ENCODE measurements at places on chromosomes 6 and 20.

DNA sequence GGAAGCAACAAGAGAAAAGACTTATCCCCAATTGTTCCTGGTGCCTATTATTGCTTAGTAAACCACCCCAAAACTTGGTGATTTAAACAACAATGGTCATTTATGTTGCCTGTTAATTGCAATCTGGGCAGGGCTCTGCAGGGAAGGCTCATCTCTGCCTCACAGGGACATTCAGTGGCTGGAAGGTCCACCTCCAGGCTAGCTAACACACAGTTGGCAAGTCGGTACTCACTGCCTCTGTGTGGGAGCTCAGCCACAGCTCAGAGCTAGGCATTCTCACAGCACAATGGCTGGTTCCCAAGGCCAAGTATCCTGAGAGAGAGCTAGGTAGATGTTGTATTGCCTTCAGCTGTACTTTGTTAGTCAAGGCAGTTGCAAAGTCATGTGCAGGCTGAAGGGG lies 18.5 kb upstream of the GMDS start:
- no peak for DNase-seq

- no peak for DNase-seq
Measured at GRCh38 chr6:118186672-118187567, 279.9 kb downstream of the SLC35F1 start.

DNA sequence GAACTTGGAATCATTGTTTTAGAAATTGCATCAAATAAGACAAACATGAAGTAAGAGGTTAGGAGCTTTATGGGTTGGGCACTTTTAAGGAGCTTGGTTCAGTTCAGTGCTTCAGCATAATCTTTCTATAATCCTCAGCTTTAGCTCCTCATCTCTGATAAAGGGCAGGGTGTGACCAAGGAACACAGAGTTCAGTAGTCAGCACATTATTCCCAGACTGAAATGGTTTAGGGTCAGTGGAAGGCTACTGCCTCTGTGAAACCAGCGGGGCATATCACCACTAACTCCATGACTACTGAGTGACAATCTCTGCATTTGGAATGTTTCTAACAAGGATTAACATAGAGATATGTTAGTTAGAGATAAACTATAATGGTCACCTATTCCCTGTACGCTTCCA lies 36.9 kb downstream of the CRYBG1 start:
- no peak for DNase-seq

- DNase-seq, result no peak
Measured at GRCh38 chr6:78771586-78771985, 95.8 kb upstream of the IRAK1BP1 start.

DNA sequence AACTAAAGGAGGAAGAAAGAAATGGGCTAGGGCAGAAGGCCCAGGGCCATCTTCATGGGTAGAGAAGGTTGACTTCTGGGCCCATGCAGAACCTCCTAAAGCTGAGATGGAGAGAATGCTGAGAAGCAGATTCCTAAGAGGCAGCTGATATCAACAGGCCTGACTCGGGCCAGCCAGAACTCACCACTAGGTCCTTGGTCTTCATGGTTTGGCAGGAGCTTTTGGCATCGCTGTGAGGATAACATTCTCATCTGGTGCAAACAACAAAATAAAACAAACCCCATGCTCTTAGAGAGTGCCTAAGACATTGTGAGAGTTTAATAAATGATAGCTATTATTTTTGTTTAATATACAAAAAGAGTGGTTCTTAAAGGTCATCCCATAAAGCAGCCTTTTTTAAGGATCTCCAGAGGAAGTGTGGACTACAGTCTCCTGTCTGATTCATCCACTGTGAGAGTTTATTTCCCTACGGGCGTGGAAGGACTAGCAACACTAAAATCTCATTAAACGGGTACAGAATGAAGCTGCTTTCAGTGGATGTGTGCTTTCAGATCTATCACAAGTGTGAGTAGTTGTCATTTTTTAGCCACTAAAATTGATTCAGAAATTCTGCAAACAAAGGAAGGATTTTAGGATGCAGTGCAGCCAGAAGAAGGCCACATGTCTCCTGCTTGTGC lies 160.0 kb downstream of the PLCB4 start:
- no peak for DNase-seq

DNA sequence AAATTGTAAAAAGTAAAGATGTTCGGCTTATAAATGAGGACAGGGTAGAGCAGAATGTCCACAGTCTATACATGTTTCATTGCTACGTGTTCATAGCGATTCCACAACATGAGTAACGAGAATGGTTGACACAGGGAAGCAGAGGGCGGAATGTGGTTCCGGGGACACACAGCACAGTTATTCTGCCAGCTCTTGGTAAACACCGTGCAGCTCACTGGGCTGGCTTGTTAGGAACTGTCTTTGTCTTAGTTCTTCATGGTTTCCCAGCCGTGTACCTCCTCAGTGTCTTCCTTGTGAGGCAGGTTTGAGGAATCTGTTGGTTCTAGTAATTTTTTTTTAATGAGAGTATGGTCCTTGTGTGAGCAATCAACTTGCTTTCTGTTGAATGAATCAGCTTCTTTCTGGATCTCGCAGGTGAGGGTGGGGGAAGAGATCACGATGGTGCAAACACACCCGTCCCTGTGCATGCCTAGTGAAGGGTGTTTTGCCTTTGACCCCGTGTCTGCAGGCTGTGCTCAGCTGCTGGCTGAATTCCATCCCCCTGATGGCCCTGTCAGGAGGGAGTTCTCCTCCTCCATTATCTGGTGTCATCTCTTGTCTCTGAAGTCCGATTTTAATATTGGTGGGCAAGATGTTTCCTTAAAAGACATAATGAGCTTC lies 168.2 kb downstream of the SMOC2 start:
- no peak for DNase-seq

- no peak for DNase-seq
Measured at GRCh38 chr6:154721460-154721859, 11.8 kb upstream of the SCAF8 start.

DNA sequence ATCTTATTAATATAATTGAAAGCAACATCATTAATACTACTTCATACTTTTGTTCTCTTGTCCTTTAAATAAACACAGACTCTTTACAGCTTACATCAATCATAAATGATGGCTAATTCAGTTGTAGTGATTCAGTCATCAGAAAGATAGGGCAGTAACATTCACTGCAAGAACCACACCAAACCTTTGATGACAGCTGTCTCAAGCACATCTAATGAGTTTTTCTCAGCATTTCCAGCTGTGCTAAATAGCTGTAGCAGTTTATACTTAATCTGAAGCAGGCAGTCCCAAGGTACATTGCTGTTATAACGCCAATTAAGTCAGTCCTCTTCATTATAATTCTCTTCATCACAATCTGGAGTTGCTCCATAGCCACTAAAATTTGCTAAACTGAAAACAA lies 45.7 kb downstream of the PREP start:
- no peak for DNase-seq

GRCh38 chr20:10524034-10524476 lies 89.0 kb downstream of the SLX4IP start:
- DNase-seq, result no peak

DNA sequence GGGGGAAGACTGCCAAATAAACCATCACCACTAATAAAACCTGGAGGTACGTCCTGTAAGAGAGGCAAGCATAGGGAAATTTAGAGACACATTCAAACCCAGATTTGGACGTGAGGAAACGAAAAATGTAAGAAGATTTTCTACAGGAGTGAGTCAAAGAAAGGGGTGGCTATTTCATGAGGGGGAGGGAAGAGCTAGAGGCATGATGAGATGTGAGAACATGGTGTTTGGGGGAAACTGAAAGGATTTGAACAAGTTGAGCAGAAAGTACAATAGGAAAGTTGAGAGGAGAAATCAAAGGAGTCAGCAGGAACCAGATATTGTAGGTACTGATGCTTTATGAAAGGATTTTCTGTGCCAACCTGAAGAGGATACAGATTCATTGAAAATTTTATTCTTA lies 179.1 kb upstream of the HS3ST5 start:
- DNase-seq, result no peak

- DNase-seq, result no peak
Measured at GRCh38 chr6:157164972-157165371, 158.3 kb downstream of the TMEM242 start.

- DNase-seq, result no peak
Measured at GRCh38 chr20:62603021-62603906, 39.0 kb upstream of the SLCO4A1 start.

- no peak for DNase-seq
Measured at GRCh38 chr20:35260426-35260825, 17.5 kb downstream of the MMP24OS start.

DNA sequence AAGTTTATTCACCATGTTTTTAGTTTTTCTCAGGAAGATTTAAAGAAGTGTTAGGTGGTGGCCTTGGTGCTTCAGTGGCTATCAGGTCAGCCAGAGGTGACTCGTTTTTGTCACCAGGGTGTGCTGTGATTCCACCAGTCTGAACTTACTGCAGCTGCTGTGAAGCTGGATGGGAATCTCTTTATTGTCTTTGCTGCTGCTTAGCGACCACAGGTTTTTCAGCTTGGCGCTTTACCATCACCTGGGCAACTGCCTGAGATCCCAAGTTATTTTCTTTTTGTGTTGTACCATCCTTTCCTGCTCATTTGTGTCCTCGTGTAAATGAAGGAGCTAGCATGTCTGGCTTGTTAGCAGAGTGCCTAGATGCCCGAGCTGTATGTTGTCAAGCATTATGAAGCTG lies 146.9 kb downstream of the MACROD2 start:
- no peak for DNase-seq

GRCh38 chr6:17291778-17292177 lies 10.6 kb downstream of the RBM24 start:
- DNase-seq, result no peak

DNA sequence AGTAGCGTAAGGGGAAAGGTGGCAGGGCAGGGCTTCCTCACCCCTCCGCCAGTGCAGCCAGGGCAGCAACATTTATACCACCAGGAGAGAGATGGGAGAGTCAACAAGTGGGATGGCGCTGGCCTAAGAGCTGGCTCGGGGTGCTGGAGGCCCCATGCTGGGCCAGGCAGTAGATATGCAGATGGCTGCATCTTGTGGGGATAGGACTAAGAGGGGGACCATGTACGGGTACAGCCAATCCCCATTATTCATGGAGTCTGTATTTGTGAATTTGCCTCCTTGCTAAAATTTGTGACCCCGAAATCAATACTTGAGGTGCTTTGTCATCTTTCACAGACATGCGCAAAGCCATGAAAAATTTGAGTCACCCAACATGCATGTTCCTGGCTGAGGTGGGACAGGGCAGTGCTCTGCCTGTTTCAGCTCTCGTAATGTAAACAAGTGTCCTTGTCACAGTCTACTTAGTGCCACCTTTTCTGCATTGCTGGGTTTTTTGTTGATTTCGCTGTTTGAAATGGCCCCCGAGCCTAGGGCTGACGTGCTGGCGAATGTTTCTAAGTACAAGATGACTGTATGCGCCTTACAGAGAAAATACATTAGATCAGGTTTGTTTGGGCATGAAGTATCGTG lies 27.5 kb upstream of the TAF8 start:
- DNase-seq, result no peak

GRCh38 chr20:6416371-6416770 lies 293.5 kb upstream of the FERMT1 start:
- no peak for DNase-seq

- no peak for DNase-seq
Measured at GRCh38 chr6:20203561-20204511, 8.4 kb downstream of the MBOAT1 start.

- DNase-seq, result no peak
Measured at GRCh38 chr20:13119583-13119982, 101.5 kb upstream of the ISM1 start.

DNA sequence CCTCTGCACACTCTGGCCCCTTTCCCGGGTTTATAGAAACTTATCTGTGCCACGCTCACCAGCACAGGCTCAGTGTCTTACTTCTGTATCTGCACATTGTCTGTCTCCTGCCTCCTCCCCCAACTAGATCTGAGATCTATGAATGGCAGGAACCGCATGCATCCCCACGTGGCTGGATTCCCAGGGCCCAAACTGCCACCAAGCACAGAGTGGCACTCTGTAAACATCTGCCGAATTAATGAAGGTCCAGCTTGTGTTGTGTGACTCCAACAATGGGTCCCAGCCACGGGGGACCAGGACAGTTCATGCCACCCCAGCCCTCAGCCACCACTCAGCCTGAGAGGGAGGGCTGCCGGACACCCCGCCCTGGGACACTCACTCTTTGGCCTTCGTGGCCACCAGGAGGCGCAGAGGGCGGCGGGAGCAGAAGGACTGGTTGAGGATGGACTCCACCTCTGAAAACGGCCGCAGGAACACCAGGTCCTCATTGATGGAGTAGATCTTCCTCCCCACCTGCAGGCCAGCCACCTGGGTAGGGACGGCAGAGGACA lies 171.1 kb downstream of the PREX1 start:
- no peak for DNase-seq

DNA sequence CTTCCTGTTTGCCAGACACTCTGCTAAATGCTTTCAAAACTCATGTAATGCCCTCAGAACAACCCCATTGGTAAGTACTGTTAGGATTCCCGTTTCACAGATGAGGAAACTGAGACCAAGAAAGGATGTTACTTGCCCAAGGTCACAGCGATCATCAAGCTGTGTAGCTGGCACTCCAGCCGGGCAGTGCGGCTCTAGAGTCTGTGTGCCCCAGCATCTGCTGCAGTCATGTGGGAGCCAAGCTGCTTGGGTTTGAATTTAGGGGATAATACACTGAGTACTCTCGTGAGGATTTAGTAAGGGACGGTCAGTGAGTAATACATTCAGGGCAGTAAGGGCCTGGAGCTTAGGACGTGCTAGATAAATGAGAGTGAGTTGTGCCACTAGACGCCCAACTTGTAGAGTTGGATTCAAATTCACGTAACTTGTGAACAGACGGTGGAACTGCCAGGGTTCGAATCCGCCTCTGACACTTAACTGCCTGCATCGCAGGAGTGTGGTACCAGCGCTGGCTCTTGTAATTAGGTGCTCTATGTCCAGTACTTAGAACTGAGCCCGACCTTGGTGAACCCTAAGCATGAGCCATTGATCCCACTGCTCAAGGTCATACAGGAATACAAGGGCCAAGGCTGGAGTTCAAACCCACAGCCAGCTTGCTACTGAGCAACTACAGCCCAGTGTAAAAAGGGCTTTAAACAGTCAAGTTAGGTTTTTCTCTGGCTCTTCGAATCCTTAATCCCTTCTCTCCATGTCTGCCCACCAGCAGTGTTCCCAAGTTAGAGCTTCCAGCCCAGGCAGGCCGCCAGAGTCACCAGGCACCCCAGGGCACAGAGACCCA lies 70.2 kb downstream of the EYA2 start:
- no peak for DNase-seq

GRCh38 chr6:115882771-115883170 lies 177.9 kb downstream of the FRK start:
- DNase-seq, result no peak

GRCh38 chr20:45782890-45783289 lies 8.8 kb downstream of the WFDC3 start:
- no peak for DNase-seq

GRCh38 chr6:139376017-139376330 lies 1.5 kb upstream of the CITED2 start:
- no peak for DNase-seq

- DNase-seq, result no peak
Measured at GRCh38 chr6:21377356-21377755, 216.2 kb upstream of the SOX4 start.

GRCh38 chr6:111565326-111566221 lies 40.1 kb downstream of the TRAF3IP2 start:
- DNase-seq, result no peak

GRCh38 chr20:49868538-49868937 lies 46.8 kb downstream of the SPATA2 start:
- DNase-seq, result no peak

GRCh38 chr6:70166088-70166958 lies 136.6 kb downstream of the COL9A1 start:
- no peak for DNase-seq

GRCh38 chr20:5848711-5849505 lies 98.7 kb downstream of the SHLD1 start:
- no peak for DNase-seq

- DNase-seq, result no peak
Measured at GRCh38 chr20:32449890-32450401, 91.8 kb downstream of the ASXL1 start.

Data from stimulated activated CD4-positive, alpha-beta T cell treated with anti-CD3 and anti-CD28 coated beads, Interleukin-1b, Interleukin-23, amount 100 ng/mL, for 1 hour (primary cell).